ENCODE measurements at places on chromosomes 3 and 15.

DNA sequence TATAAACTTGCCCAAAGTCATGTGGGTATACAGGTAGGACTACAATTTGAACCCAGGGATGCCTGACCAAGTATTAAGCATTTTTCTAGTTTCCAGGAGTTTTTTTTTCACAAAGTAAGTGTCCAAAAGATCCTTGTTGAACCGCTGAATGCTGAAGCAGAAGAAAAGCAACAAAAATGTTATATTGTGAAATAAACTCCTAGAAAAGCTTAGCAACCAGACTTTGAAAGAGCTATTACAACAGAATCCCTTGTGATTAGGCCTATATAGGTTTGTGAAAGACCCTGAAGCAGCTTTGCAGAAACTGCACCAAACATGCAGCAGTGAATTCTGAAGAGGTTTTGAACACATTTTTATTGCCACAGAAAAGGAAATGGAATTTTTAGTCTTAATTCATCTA lies 236.8 kb downstream of the TUSC7 start:
- DNase-seq, result no peak

DNA sequence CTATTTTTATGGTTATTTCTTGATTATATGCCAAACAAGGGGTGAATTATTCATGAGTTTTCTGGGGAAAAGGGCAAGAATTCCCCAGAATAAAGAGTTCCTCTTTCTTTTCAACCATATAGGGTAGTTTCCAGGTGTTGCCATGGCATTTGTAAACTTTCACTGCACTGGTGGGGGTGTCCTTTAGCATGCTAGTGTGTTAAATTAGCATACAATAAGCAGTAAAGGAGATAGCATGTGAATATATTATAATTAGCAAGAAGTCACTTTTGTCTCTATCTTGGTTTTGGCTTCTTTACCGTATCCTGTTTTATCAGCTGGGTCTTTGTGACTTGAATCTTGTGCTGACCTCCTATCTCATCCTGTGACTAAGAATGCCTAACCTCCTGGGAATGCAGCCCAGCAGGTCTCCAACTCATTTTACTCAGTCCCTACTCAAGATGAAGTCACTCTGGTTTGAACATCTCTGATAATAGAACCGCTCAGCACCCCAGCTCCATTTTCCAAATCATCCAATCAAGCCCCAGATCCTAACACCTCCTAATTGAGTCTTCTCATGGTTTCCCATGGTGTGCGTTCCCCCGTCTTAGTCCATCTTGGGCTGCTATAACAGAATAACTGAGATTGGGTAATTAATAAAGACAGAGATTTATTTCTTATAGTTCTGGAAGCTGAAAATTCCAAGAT lies 3.4 kb upstream of the SELENOT start:
- DNase-seq, result no peak

GRCh38 chr3:174251681-174252080 lies 607.5 kb upstream of the NAALADL2 start:
- DNase-seq, result no peak

DNA sequence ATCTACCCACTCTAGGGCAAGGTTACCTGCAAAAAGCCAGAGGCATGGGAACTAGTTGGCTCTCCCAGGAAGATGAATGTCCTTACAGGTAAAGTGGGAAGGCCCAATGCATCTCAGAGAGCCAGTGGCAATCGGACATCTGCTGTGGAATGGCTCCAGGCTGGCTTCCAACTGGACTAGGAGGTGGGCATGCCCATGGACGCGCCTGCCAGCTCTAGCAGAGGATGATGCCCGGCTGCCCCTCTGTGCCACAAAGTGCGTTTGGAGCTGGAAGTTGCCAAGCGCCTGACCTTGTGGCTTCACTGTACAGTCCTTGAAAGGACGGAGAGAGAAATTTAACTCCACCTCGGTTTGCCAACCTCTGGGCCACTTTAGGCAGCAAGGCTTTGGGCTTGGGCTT lies 84.4 kb downstream of the NR2F2 start:
- no peak for DNase-seq

DNA sequence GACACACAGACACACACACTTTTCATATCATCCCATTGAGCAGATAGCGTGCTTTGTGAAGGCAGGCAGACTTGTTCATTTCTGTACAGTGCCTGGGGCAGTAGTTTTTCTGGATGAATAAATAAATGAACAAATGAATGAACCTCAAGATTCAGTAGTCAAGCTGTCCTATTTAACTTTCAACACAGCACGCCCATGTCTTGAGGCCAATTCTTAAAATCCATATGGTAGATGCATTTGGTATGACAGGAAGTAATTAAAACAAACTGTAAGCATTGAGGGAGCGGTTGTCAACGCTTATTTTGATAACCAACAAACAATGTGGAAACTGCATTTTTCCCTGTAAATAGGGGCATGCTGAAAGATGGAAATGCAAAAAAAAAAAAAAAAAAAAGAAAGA lies 80.0 kb upstream of the BNC1 start:
- DNase-seq, result no peak

DNA sequence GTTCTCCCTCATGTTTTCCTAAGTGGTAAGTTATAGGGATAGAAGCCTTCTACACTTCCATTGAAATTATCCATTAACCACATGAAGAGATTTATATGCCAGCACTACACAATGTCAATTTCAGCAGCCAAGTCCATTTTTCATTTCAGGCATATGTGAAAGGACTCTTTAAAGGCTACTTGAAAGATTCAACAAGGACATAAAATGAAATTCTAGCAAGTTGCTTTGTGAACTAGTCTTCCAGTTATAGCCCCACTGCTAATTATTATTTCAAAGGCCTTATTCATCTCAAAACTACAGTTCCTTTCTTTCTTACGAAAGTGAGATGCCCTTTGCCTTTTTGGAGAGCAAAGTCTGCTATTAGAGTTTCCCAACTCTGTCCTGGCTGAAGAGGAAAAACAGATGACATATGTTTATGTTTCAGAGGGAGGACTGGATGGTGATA lies 66.0 kb upstream of the SLC2A2 start:
- DNase-seq, result no peak

GRCh38 chr3:139774560-139775302 lies 97.0 kb upstream of the NMNAT3 start:
- DNase-seq, result peak; percentile 24

- DNase-seq, result no peak
These were observed 103.2 kb downstream of the CHL1 start for GRCh38 chr3:299590-300301.

DNA sequence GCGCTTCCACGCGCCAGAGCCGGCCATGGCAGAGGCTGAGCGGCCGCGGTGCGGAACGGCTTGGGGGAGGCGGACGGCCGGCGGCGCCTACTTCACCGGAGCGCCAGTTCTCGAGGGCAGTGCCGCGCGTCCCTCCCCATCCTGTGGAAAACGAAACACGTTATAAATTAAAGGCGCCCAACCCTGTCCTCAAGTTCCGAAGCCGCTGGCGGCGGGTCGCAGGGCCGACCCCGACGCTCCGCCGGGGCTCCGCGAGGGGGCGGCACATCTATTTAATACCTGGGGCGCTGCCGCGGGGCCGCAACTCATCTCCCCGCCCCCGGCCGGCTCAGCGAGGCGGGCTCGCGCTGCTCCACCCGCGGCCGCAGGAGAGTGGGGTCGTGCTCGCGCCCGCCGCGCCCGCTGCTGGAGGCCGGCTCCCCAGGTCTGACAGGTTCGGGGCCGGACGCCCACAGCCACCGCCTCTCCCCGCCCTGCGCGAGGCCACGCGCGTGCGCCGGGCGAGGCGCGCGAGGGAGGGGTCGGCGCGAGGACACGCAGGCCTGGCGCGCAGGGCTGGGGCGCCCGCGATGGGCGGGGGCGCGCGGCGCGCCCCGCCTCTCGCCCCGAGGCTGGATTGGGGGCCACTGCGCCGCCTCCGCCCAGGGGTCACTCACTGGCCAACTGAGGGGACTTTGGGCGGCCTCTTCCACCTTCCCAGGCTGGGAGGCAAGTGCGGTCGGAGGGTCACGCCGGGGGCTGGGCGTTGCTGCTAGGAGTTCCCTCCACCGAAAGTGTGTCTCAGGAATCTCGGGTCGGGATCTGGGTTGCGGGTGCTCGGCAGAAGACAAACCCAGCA lies at the start of gene SLC30A4:
Gene SLC30A4 (minus strand): TSS at position 428 of the 838 bp plus-strand sequence. CDS start 401 bp downstream, at position 27.
- DNase-seq, result peak; percentile 78

GRCh38 chr15:42401544-42402454 lies 42.5 kb downstream of the CAPN3 start:
- no peak for DNase-seq

- no peak for DNase-seq
These were observed 10.1 kb upstream of the DCP1A start for GRCh38 chr3:53357458-53357857.

- DNase-seq, result no peak
These were observed 41.6 kb downstream of the PYDC2 start for GRCh38 chr3:191502583-191502982.

GRCh38 chr15:80606511-80607071 lies 88.5 kb upstream of the ABHD17C start:
- no peak for DNase-seq

GRCh38 chr3:20047976-20048883 lies 8.0 kb downstream of the KAT2B start:
- DNase-seq, result no peak

All from cardiac muscle cell (in vitro differentiated cells and primary cell).